Calu3 (cell line): ENCODE measurements at places on chromosomes 1 and 21. TPM values are rescaled to one million over a fixed set of nuclear protein-coding genes. Genes with fewer than 3 reads are reported as not detected.

The BRDT gene
- not detected in 2 replicates for total RNA-seq

The GPR153 gene
- total RNA-seq, result 3.7 and 4.7 TPM in 2 replicates

The CYB561D1 gene
- total RNA-seq, result 9.0 and 9.6 TPM in 2 replicates

DNA sequence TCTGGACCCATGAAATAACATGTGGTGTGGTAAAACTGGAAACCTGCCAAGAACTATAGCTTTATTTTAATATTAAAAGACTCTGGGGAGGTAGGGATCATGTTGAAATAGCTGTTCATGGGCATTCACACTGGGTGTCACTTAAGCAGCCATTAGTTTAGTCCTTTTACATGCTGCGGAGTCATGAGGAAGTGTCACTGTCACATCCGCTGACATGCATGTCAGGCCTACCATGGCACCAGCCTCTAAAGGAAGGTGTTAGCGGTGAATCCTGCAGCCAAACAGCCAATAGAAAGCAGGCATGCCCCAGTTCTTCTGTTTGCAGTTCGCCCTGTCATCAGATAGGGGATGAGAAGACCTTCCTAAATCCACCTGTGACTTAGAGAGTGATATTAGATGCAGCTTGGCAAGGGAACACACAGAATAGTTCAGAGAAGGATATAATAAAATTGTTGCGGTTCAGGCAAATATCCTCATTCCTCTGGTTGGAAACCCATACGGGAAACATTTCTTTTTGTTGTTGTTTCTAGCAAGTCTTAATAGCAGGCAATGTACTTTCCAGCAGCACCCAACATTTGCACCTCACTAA, 100.4 kb downstream of the CACHD1 start:
- DNase-seq, result no peak

GRCh38 chr1:170096806-170097340, 22.4 kb upstream of the KIFAP3 start:
- DNase-seq, result no peak

GRCh38 chr1:104064399-104064798, 314.7 kb downstream of the AMY1C start:
- DNase-seq, result peak; percentile 10

DNA sequence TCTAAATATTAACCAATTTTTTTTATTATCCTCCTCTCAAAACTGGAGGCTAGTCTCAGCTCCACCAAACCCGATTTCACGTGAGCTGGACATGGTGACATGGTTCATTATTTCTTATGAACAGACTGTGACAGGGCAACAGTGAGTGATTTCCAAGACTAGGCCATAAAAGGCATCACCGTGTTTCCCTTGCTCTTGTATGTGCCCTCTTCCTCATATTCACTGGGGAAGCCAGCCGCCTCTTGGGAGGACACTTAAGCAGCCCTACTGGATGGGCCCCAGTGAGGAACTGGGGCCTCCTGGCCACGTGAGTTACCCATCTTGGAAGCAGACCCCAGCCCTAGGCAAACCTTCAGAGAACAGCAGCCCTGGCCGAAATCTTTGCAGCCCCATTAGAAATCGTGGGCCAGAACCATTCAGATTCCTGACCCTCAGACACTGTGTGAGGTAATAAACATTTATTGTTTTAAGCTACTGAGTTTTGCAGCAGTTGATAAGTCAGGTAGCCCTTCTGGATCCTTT, 105.0 kb downstream of the GALNT2 start:
- no peak for DNase-seq

- DNase-seq, result no peak
Measured at GRCh38 chr1:83746234-83746633, 252.7 kb downstream of the TTLL7 start.

- no peak for DNase-seq
Measured at GRCh38 chr1:180131510-180131909, 23.2 kb upstream of the QSOX1 start.

DNA sequence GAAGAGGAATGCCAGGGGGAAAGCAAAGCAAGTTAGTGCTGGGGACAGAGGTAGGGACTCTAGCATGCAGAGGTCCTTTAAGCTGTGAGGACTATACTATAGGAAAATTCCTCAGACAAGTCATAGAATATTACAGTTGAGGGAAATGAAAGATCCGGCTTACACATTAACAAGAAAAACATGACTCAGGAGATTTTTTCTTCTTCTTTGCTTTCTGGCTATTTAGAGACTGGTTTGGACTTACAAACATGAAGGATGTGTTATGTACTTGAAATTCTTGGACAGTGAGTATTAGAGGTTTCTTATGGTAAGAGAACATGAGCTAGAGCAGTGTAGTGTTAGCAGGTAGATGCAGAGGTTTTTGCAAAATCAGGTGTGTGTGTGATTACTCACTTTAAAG, 24.9 kb downstream of the USP25 start:
- DNase-seq, result no peak

- DNase-seq, result no peak
Measured at GRCh38 chr1:46523496-46524353, 27.7 kb downstream of the KNCN start.

GRCh38 chr1:156615946-156616345, 3.3 kb upstream of the HAPLN2 start:
- DNase-seq, result no peak

DNA sequence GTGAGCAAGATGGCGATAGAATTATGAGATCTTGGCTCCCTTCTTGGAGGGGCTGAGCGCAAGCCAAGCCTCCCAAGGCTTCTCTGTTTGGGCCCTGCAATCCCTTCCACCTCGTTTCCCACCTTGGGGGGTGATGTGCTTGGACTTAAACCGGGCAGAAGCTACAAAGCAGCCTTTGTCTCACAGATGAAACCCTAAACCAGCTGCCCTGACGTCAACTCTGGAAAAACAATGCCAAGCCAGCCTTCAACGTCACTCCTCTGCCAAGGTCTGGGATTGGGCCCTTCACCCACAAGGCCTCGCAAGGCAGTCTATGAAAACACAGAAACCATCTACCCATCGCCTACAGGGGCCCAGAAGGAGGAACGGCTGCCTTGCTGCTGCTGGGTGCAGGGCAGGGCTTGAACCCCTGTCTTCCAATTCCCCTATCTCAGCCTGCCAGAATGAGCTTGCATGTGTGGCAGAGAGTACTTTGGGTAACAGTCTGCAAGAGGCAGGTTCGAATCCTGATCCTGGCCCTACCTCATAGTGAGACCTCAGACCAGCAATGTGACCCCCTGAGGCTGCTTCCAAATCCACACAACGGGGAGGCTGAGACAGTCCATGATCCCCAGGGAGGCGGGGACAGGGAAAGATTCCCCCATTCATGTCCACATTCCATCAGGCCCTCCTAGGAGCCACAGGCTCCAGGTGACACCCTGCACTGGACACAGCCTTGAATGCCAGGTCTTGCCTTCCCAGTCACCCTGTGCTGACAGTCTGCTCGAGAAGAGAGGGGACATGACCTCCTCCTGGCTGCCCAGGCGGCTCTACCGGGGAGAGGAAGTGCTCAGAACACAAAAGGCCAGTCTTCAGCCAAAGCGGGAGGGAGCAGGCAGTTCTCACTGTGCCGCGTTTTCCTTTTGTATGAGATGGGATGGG, 15.0 kb downstream of the IFFO2 start:
- peak; percentile 66 for DNase-seq

- DNase-seq, result no peak
Measured at GRCh38 chr1:52546852-52547251, 6.0 kb downstream of the TUT4 start.

GRCh38 chr1:24468685-24469316, 33.8 kb upstream of the RCAN3 start:
- no peak for DNase-seq
